ENCODE measurements at places on chromosomes 1 and 21. TPM values are rescaled to one million over a fixed set of nuclear protein-coding genes. Genes with fewer than 3 reads are reported as not detected.

- DNase-seq, result peak; percentile 78
Observed at GRCh38 chr21:43287795-43288755, 119.3 kb downstream of the CRYAA start.

DNA sequence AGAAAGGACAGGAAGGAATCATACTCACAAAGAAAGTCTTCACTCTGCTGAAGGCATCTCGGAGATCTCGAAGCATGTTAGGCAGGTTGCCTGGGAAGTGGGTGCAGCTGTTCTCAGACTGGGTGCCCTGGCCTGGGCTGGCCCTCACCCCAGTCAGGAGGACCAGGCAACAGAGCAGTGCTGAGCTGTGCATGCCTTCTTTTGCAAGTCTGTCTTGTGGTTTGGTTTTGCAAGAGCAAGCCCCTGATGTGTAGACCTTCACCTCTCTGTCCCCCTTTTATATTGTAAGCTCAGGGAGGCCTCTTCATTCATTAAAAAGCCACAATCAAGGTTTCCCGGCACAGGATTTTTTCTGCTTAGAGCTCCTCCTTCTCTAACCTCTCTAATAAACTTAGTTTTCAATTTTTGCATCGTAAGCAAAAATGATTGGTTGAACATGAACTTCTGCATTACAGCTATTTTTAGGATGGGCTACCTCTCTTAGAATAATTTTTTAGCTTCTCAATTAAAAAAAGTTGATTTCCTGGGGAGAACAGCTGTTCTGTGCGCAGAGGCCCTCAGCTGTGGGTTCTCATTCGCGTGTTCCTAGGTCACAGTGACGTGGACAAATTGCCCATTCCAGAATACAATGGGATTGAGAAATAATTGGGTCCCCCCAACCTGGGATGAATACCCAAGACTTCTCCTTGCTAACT, at the start of gene IL10:
Gene IL10 (minus strand): TSS at position 252 of the 695 bp plus-strand sequence. CDS start 59 bp downstream, at position 193.
- no peak for DNase-seq

- peak; percentile 60 for DNase-seq
Observed at GRCh38 chr1:55823541-55824250, 608.5 kb upstream of the USP24 start.

- DNase-seq, result no peak
Observed at GRCh38 chr1:55768327-55768952, 553.3 kb upstream of the USP24 start.

Gene TCP10L
- total RNA-seq, result 2.1 TPM

GRCh38 chr21:20661246-20661645, 337.0 kb upstream of the NCAM2 start:
- DNase-seq, result no peak

- no peak for DNase-seq
Observed at GRCh38 chr1:96962216-96962615, 240.6 kb downstream of the PTBP2 start.

DNA sequence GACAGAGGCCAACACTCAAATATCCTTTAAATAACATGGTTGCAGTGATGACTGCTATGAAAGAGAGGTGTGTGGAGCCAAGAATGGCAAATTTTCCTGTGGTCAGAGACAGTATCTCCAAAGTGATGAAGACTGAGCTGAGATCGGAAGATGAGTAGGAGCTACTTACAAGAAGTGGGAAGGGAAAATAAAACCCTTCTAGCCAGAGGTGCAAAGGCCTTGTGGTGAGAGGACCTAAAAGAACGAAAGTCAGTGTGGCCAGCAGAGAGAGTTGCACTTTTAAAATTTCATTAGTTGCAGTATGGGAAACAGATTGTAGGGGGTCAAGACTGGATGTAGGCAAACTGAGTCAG, 17.8 kb downstream of the SLAMF7 start:
- DNase-seq, result no peak

Gene MMP23B
- total RNA-seq, result 25.9 TPM

GRCh38 chr1:86798608-86799291, 94.4 kb downstream of the SH3GLB1 start:
- DNase-seq, result no peak
